ENCODE measurements at places on chromosomes 5 and 9.

DNA sequence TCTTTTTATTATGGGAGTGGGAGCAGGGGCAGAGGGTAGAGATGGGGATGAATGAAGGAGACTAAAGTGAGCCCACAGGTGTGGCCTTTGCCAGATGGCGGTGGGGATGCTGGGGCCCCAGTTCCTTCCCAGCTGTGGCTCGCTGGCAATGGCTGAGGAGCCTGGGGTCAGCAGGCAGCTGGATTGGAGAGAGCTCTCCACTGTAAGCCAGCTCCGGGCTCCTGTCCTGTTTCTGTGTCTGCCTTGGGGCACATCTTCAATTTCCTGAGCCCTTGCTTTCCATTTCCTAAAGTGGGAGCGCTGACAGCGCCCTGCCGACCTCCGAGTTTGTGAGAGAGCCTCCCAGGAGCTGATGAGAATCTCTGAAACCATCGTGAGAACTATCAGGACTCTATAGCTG, 75.6 kb upstream of the SPRY4 start:
- DNase-seq = no peak

DNA sequence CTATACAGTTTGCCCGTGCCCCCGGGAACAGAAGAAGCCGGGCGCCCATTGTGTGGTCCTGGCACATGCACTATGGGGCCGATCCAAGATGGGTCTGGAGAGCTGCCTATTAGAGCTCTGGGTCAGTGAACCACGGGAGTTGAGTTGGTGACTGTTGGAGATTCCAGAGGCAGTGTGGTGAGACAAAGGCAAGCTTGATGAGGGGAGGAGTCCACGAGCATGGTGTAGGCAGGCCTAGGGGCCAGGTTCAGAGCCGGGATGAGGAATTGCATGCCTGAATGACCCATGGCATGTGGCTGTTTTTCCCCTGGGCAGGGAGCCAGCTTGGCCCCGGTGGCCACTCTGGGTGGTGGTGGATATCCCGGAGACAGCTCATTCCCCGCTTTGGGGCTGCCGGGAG, 84.4 kb upstream of the STC2 start:
- DNase-seq = no peak

- DNase-seq = peak; percentile 31
These were observed 7.7 kb upstream of the VAV2 start for GRCh38 chr9:133999851-134000265.

DNA sequence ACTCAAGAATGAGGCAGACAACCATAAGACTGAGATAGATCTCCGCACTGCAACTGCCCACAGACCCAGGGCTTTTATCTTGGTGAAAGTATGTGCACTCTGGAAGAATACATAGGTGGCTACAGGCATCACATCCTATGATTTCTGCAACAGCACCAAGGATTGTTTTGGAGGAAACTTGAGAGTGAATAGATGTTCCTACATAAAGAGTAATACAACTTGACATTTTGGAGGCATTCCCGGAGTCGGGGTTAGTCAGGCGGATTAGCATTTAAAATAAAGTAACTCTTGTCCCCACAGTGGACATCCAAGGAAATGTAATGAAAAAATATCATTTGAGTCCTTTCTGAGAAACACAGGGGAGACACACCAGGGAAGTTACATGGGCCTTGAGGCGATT, 26.7 kb downstream of the TMEM174 start:
- DNase-seq = no peak

DNA sequence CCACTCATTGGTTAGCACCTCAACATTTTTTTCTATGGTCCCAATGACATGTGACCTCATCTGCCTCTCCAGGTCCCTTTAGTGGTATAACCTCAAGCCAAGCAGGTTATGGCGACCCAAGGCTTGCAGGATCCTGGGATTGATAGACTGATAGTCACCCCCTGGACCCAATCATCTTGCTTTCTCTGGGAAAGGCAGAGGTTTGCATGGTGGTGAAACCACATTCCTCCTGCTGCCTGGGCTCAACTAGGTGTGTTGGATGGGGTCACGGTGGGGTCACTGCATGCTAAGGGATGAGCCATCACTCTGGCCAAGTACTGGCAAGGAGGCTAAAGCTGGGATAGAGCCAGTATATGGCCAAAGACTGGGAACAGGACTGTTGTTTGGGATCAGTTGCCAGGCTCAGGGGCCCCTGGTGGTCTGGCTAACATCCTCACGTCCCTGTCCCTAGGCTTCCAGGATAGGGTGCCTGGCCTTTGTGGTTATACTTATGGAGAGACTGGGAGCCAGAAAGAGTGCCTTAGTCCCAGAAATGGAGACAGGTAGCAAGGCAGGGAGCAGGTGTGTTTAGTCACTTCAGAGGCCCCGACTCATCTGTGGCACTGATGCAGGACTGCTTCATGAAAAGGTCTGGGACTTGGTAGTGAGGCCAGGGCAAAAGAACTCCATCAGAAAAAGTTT, 4.6 kb upstream of the SMIM32 start:
- DNase-seq = no peak

- no peak for DNase-seq
These were observed 151.1 kb upstream of the MPDZ start for GRCh38 chr9:13430368-13431221.

DNA sequence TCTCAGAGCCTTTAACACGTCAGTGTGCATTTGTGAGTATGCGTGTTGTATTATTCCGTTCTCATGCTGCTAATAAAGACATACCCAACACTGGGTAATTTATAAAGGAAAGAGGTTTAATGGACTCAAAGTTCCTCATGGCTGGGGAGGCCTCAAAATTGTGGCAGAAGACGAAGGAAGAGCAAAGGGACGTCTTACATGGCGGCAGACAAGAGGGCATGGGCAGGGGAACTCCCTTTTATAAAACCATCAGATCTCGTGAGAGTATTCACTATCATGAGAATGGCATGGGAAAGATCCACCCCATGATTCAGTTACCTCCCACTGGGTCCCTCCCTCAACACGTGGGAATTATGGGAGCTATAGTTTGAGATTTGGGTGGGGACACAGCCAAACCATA, 285.0 kb downstream of the PBX3 start:
- no peak for DNase-seq

- DNase-seq = peak; percentile 82
These were observed 2.0 kb downstream of the TNC start for GRCh38 chr9:115115924-115116323.

- DNase-seq = no peak
These were observed 29.2 kb downstream of the EXOC3 start for GRCh38 chr5:472076-472655.

DNA sequence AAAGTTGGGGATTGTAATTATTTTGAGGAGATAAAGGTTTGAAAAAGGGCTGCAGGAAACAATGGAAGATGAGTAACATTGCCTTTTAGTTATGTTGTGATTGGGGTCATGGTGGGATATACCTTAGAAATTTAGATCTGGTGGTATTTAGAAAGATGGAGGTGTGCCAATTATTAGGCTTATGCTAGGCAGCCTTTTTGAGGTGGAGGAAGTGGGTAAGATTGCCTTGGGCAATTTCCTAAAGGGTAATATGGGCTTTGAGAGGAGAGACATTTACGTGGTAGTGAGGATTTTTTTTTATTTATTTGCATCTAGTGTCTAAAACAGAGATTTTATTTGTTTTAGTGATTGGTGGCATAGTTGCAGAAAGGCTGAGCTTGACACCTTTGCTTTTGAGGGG, 10.5 kb downstream of the HSPA4 start:
- DNase-seq = no peak

DNA sequence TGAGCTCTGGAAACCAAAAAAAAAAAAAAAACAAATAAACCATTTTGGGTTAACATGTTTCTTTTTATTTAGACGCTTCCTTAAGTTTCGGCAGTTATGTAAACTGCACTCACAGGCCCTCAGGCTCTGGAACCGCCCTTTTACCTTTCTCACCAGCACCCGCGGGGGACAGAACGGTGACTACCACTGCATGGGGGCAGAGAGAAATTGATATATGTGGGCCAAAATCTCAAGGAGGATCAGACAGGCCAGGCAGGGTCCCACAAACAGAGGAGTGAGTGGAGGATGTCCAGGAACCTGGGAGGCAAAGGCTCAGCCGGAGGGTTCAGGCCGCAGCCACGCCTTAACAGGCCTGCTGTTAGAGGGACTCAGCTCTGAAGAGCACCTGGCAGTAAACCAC, 54.4 kb downstream of the IRX2 start:
- no peak for DNase-seq

DNA sequence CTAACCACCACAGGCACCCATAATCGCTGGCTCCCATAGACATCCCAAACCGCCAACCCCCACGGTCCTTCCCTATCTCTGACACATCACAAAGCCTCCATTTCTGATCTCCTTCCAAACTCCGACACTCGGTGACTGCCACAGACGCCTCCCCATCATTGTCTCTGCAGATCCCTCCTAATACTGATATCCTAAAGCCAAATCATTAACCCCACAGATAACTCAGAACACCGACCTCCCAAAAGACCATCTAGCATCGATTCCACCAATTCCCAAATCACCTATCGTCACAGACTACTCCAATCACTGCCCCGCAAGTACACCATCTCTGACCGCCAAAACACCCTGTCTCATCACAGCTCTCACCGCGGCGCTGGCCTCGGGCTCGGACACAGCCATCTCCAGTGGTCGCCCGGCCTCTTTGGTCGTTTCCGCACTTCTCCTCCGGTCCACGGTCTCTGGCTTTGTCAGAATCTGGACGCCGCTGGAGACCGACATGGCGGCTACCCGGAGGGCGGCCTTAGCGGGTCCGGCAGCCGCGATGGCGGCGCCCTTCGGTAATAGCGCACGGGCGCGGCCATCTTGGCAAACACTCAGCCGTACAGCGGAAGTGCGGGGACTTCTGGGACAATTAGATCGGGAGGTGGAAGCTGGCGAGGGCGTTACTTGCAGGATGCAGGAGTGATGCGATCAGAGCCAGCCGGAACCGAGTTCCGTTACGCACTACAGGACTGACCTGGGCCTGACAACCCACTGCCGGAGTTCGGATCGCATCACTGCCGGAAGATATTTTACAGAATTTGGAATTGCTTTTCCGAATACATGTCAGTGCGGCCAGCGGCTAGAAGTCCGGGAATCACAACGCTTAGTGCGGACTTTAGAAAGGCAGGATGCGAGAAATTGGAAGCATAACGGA, at the start of gene ZFP37:
TSS of gene ZFP37 (minus strand) at position 534 of the 916 bp plus-strand sequence. CDS start at position 498, 36 bp downstream.
- DNase-seq = peak; percentile 95

DNA sequence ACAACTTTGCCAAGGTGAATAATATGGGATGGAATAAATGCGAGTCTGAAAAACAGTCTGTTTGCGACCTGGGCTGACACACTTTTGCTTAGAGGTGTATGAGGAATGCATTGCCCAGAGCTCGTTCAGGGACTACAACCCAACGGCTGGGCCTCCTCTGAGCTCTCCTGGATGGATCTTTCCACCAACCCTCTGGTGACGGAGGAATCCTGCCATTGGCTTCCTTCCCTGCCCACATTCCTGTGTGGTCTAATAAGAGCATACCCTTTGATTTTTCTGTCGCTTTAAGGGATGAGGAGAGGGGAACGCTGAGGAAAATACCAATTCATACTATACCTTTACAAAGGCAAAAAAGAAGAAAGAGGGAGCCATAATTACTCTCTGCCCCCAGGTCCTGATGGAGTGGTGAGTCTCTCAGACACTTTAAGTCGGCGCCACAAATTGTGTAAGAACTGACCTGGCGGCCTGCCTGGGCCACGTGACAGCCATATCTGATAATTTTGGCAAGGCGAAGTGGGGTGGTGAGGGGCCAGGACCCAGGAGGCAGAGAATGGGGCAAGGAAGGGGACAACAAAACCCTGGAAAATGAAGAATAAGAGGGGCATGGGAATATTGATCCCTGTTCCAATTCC, 265.2 kb upstream of the MSX2 start:
- no peak for DNase-seq

GRCh38 chr5:149002761-149003689, 59.8 kb downstream of the SH3TC2 start:
- peak; percentile 58 for DNase-seq

GRCh38 chr9:97518909-97519307, 17.4 kb downstream of the TMOD1 start:
- DNase-seq = peak; percentile 72

- DNase-seq = no peak
These were observed 26.2 kb downstream of the NIPAL4 start for GRCh38 chr5:157486221-157486681.

DNA sequence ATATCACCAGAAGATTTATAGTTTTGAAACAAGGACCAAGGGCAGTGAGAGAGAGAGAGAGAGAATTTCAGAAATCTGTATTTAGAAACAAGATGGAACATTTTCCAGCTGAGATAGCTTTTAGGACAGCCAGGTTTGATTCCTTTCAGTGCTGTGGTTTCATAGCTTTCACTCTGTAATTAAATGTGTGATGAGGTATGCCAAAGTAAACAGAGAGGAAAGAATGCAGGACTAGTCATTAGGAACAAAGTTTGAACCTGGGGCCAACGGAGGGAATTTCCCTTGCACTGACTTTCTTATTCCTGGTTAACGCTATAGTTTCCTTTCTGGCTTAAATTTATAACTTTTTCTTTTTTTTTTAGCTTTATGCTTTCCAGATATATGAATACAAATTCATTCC, 10.0 kb upstream of the CCL28 start:
- DNase-seq = peak; percentile 34

GRCh38 chr5:173318881-173319620, 9.2 kb downstream of the STC2 start:
- peak; percentile 45 for DNase-seq

GRCh38 chr9:89254058-89254772, 56.8 kb upstream of the CKS2 start:
- DNase-seq = no peak

DNA sequence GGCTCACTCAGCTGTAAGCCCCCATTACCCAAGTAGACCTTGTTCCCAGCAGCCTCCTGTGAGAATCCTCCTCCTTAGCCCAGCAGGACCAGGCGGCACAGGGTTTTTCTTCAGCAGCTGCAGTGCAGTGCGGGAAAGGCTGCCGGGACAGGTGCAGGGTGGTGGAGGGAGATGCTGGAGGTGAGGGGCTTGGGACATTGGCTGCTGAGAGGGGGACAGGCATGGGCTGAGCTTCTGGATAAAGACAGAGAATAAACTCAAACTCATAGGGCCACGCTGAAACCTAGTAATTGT, 174.7 kb downstream of the CACNA1B start:
- no peak for DNase-seq

DNA sequence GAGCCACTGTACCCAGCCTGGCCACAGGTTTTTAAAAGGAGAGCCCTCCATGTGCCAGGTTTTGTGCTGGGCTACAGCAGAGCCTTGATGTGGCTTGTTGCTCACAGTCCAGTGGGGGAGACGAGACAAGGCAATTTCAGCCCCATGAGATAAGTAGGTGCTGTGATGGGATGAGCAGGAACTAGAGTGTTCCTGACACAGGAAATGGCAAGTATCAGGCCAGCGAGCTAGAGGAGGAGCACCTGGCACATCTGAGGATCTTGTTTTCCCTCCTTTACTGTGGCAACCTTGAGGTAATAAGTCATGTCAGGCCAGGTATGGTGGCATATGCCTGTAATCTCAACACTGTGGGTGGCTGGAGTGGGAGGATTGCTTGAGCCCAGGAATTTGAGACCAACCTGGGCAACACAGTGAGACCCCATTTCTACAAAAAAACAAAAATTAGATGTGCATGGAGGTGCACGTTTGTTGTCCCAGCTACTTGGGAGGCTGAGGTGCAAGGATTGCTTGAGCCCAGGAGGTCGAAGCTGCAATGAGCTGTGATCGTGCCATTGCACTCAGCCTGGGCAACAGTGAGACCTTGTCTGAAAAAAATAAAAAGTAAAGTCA, 3.8 kb upstream of the ZDHHC12 start:
- DNase-seq = no peak

GRCh38 chr9:37667706-37668105, 17.0 kb downstream of the FRMPD1 start:
- DNase-seq = no peak

- peak; percentile 86 for DNase-seq
These were observed 144.5 kb upstream of the TNC start for GRCh38 chr9:115262477-115262876.

GRCh38 chr9:75071530-75072122, 16.3 kb downstream of the NMRK1 start:
- no peak for DNase-seq

Data from fibroblast of skin of abdomen (primary cell).